ENCODE measurements at places on chromosomes 5 and 9.

DNA sequence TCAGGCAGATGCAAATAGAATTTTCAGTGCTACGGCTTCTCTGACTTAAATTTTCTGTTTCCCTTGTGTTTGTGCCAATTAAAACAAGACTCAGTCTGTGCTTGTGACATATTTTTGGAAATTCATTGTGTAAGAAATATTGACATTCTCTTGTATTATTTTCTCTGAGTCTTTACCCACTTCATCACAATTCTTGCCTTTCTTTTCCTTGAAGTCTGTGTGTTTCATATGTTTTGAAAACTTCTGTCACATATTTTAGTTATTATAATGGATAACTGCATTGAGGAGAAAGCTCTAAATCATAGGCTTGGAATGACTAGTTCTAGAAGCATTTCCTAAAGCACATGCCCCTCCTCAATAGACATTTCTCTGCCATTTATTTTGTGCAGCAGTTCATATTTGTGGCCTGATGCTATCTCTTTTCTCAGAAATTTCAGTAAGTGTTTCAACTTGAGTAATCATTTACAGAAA is 206.6 kb downstream of the PALM2AKAP2 start:
- DNase-seq, result no peak

GRCh38 chr5:90131383-90132133 is 278.0 kb downstream of the CETN3 start:
- no peak for DNase-seq

GRCh38 chr5:69167493-69167855 is 524 bp downstream of the CCNB1 start:
- no peak for DNase-seq

DNA sequence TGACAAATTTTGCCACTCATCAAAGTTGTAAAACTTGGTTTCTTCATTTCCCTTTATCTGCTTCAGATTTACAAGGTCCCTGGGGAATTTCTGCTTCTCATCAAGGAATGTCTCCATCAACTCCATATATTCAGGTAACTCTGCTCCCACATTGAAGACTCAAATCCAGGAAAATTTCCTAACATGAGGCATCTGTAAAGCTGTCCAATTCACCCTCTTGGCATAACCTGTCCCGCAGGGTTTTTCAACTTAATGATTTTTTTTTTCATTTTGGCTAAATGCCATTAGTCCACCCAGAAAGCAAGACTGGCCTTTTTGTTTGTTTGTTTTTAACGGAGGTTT is 50.2 kb upstream of the SLC30A5 start:
- DNase-seq, result no peak

DNA sequence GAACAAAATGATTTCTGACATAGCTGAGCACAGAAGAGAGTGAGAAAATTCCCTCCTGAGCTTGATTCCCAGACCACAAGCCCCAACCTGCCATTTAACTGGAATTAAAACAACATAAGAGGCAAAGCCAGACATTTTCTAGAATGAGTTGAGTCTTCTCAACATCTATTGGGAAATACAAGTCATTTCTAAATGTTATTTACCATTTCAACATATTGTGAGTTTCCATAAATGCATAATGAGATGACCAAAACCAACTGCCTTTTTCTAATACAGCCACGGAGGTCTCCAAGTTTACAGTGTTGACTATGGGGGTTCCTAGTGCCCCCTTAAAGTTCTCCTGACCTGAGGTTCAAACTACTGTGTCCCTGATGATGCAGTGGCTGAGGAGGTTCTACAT is 20.0 kb downstream of the SH3TC2 start:
- DNase-seq, result no peak

DNA sequence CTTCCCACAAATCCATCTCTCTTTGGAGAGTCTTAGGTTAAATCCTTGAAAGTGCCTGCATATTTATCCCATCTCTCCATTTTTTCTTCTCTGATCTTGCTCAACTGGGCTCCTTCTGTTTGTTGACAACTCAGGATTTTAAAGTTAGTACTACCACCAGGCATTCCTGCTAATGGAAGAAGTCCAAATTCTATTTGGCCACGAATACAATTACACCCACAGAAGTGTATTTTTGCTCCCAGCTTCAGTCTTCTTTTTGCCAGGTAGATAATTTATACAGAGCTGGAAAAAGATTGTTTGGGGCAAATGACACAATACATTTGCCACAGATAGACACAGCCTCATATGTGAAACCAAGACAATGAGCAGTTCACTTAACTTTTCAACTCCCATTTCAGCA is 74.8 kb downstream of the CETN3 start:
- no peak for DNase-seq

GRCh38 chr5:119117237-119117636 is 46.4 kb downstream of the DMXL1 start:
- no peak for DNase-seq

DNA sequence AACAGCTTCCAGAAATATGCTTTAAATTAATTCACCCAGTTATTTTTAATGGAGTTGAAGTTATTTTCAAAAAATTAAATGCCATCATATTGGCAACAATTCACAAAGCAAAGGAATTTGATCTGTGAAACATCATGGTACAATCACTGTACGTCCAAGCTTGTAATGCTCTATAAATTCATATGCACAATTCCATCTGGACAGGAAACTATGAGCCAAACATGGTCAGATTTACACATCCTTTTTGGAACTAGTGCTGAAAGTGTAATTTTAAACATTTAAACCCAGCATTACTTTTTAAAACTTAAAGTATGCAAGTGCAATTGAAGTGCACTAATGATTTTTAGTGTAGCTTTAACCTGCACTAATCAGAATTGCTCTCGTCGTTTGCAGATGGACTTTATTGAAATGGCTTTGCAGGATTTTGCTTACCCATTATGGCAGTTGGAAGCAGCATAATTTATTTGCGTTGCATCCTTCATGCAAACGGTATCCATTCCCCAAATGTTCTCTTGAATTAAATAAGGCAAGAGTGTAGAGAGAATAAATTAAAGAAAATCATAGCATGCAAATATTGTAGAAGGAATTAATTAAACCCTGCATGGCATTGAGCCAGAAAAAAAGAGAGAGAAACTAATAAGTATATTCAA is 21.0 kb upstream of the OR13F1 start:
- no peak for DNase-seq

- DNase-seq, result no peak
Measured at GRCh38 chr9:106772523-106773290, 90.3 kb upstream of the ZNF462 start.

DNA sequence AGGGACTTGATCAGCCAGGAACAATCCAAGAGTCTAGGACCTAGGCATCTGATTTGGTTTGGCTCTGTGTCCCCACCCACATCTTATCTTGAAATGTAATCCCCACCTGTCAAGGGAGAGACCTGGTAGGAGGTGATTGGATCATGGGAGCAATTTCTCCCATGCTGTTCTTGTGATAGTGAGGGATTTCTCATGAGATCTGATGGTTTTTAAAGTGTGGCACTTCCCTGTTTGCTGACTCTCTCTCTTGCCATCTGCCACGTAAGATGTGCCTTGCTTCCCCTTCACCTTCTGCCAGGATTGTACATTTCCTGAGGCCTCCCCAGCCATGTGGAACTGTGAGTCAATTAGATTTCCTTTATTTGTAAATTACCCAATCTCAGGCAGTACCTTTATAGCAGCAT is 201.7 kb upstream of the ACTBL2 start:
- no peak for DNase-seq

DNA sequence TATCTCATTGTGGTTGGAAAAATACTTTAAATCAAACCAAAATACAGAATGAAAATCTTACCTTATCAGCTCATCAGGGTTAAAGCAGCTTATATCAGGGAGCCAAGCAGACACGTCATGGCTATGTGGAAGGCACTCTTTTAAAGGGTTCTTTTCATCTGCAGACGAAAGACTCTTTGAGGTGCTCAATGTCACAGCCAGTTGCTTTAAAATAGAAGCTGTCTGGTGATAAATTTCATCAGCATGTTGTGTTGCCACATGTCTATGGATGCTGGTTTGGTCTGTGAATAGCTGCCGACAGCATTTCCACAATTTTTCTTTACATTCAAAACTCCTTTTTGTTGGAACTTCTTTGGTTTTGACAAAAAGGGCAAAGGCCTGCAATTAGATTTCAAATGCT is 7.5 kb downstream of the TSTD2 start:
- no peak for DNase-seq

DNA sequence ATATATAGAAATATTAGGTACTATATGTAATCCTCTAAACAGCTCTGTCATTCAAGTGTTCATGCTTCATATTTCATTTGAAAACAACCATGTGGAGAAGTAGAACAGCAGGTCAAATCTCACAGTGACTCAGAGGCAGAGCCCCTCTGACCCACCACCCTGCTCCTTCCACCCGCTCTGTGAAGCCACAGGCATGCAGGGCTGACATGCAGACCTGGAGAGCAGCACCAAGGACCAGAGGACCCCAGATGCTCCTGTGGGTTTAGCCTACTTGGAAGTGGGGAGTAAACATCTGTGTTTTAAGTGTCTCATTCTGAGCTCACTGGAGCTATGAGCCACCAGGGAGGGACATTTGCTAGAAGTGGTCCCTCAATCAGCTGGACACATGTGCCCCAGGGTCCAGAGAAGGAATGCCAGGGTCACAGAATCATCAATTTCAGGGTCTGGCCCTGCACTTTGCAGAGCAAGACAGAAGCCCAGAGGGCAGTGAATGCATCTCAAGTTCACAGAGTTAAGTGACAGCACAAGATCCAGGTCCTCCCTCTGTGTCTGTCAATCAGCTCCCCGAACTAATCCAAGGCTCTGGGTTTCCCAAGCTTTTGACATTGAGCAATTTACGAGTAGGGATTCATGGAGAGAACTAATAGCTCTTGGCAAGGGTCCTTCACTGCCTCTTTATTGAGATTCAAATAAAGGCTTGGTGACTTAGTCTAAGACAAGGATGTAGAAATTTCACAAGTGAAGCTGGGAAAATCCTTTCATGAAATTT is 441.1 kb downstream of the SEMA5A start:
- no peak for DNase-seq

GRCh38 chr9:108331596-108331995 is 524.2 kb downstream of the ACTL7B start:
- no peak for DNase-seq

- DNase-seq, result peak; percentile 78
Measured at GRCh38 chr9:133113949-133114885, 6.8 kb downstream of the RALGDS start.

- DNase-seq, result no peak
Measured at GRCh38 chr5:149309354-149309753, 35.9 kb upstream of the GRPEL2 start.

DNA sequence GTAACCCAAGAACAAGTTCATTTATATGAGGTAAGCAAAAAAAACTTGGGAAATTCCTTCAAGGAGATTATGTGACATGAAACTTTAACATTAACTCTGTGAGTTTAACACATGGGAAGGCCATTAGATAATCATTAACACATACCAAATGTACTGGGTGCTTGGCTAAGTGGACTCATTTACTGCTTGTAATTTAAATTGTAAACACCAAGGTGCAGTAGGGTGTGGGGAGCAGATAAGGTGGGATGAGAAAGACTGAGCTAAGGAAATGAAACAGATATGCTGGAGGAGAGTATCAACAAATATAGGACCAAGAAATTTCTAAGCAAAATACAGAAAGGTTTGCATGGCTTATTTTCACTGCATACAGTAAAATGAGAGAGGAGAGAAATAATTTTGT is 2384.8 kb upstream of the ACO1 start:
- DNase-seq, result no peak

DNA sequence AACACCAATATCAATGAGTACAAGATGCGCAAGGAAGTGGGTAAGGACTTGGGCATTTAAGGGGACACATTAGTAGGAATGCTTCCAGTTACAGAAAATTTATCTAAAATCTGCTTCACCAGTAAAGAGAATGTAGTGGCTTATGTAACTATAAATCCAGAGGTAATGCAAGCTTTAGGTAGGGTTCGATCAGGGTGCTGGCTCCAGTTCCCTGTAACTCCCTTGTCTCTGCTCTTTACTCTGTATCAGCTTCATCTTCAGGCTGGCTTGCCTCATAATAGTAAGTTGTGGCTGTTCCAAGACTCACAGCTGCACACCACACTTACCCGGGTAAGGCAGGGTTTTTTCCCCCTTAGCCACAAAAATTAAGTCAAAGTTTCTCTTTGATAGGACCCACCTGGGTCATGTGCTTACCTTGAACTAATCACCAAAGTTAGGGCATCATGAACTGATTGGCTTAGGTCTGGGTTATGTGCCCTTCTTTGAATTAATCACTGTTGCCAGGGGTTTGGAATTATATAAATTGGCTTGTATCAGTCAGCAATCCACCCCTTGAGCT is 35.5 kb downstream of the ARHGEF37 start:
- no peak for DNase-seq

GRCh38 chr9:115192835-115193525 is 75.0 kb upstream of the TNC start:
- DNase-seq, result no peak

- DNase-seq, result no peak
Measured at GRCh38 chr9:20650750-20651299, 28.5 kb upstream of the MLLT3 start.

GRCh38 chr5:178237431-178238312 is 5.1 kb upstream of the PHYKPL start:
- DNase-seq, result no peak

DNA sequence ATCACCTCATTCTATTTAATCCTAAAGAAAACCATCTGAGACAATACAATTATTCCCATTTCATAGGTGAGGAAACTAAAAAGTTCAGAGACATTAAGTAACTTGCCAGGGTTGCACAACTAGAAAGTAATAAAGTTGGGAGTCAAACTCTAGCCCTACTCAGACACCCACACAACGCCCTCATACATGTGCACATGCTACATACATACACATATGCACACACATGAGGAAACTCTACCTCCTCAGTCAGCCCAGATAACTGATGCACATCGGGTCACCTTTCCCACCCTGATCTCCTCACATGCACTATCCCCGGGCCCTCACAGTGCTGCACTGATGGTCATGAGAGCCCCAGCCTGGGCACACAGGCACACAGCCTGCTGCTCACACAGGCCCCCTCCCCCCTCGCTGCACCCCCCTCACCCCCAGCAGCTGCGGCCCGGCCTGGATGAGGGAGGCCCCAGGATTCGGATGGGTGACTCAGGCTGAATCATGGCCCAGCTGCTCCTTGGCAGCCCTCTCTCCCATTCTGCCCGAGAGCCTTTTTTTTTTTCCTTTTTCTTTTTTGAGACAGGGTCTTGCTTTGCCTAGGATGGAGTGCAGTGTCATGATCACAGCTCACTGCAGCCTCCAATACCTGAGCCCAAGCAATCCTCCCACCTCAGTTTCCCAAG is 5.0 kb upstream of the GPRIN1 start:
- DNase-seq, result no peak

Measured in Right ventricle myocardium inferior (tissue), 1 donor.